Fibroblast of the conjunctiva (primary cell): ENCODE measurements at places on chromosomes 5 and 9.

GRCh38 chr9:93577975-93578682, 1.7 kb downstream of the PHF2 start:
- DNase-seq: no peak

- DNase-seq: no peak
Measured at GRCh38 chr9:127159949-127160610, 37.6 kb upstream of the ANGPTL2 start.

DNA sequence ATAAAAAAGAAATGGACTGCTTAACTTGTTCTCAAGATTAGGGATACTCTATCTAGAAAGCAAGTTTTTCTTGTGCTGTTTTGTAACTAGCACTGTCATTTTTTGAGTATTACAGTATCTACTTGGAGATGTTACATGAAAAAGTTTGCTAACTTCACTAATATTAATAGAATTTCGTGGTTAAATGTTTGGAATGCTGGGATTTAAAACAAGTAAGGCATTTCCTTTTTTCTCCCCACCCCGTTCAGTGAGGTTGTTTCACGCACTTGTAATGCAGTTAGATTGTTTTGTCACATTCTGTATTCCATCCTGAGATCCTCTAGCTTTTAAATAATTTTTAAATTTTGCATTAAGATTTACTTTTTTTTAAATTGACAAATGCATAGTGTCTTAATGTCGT, 20.0 kb upstream of the TEK start:
- DNase-seq: no peak

DNA sequence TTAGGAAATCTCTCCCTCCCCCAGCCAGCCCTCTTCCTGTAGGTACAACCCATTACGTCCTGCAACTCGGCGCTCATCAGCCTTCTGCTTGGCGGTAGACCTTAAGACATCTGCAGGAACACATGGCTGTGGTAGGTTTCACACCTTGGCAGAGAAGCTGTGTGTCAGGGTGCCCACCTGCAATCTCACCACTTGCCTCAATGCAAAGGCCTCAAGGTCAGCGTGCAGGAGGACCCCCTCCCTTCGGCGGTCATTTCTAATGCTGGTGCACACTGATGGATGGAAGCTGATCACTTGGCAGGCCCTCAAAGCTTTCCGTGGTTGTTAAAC, 67.3 kb downstream of the CRB2 start:
- DNase-seq: no peak

DNA sequence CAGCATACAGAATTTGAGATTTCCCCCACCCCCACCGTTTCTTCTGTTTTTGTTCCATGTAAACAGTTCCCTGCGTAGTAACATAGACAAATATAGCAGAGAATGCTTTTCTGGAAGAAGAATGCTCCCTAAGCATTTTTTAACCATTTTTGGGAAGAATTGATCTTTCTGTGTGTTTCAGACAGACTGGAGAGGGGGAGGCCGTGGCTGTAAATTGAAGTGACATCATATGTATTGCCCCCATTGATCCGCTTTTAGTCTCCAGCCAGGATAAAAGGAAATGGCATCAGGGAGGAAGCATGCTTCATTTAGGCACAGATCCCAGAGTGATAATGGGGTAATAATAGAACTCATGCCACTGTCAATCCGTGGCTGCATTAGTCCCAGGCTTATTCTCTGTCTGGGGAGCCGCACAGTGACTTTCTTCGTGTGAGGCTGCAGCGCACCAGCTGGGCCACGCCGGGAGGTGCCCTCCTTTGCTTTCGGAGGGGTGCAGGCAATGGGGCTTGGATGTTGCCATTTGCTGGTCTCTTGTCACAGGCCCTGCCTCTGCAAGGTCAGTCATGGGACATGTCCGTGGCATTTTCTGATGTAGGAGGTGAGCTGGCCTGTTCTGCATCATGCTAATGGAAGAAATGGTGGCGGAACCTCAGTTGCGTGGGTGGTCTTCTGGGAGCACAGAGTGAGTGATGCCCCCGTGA, 261.5 kb downstream of the FANCC start:
- peak; percentile 31 for DNase-seq

- no peak for DNase-seq
Measured at GRCh38 chr5:169795338-169795737, 158.3 kb downstream of the DOCK2 start.

- DNase-seq: no peak
Measured at GRCh38 chr5:26610577-26610976, 427.8 kb downstream of the CDH9 start.

GRCh38 chr5:56525113-56525512, 290.2 kb upstream of the MAP3K1 start:
- DNase-seq: no peak

DNA sequence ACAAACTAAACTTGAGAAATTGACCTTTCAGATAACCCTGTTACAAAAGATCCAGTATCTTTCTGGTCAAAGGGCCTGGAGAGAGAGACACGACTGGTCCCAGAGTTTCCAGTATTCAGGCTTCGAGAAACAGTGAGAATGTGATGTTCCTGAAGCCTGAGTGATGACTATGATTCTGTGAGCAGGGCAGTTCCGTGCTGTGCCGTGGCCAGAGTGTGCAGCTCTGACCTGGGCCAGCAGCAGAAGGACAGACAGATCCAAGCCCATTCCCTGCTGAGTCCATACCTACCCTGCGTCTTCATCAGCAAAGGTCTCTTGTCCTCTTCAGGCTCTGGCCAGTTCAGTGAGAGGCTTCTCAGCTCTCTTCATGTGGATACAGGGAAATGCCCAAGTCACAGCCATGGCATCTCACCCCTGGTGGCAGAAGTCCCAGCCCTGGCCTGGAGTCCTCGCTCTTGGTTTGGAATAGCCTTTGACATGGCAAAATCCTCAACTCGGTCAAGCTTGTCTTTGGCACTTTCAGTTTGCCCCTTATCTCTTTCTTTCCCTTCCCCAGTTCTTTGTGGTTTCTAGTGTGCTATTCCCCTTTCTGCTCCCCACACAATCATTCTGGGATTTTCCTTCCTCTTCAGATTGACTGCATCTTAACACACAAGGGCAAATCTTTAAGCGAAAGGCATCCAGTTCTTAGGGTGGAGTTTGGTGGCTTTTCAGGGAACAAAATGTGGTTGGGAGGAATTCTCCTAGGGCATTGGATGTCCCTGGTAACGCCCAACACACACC, 107.7 kb downstream of the LIFR start:
- no peak for DNase-seq

DNA sequence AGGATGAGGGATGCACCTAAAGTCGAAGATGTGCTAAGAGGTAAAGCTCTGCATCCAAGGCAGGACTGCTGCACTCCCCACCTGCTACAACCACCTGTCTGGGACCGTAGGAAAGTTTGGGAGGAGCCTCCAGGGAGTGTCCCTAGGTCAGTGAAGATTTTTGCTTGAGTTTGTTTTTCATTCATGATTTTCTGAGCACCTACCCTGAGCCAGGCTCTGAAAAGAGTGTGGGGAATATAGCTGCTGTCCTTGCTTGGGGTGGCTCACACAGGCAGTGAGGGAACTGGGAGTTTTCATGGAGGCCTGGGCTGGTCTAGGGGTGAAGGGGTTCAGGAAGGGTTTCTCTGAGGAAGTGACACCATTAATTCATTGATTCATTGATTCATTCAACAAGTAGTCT, 48.9 kb downstream of the SAR1B start:
- DNase-seq: no peak

- DNase-seq: no peak
Measured at GRCh38 chr5:116482394-116482793, 92.2 kb downstream of the SEMA6A start.

GRCh38 chr5:152105085-152105484, 180.4 kb upstream of the GLRA1 start:
- no peak for DNase-seq

- no peak for DNase-seq
Measured at GRCh38 chr5:17308326-17309065, 91.1 kb downstream of the BASP1 start.

- DNase-seq: no peak
Measured at GRCh38 chr9:128211186-128211980, 8.2 kb downstream of the DNM1 start.

- DNase-seq: no peak
Measured at GRCh38 chr9:95985440-95986055, 110.1 kb downstream of the ERCC6L2 start.

DNA sequence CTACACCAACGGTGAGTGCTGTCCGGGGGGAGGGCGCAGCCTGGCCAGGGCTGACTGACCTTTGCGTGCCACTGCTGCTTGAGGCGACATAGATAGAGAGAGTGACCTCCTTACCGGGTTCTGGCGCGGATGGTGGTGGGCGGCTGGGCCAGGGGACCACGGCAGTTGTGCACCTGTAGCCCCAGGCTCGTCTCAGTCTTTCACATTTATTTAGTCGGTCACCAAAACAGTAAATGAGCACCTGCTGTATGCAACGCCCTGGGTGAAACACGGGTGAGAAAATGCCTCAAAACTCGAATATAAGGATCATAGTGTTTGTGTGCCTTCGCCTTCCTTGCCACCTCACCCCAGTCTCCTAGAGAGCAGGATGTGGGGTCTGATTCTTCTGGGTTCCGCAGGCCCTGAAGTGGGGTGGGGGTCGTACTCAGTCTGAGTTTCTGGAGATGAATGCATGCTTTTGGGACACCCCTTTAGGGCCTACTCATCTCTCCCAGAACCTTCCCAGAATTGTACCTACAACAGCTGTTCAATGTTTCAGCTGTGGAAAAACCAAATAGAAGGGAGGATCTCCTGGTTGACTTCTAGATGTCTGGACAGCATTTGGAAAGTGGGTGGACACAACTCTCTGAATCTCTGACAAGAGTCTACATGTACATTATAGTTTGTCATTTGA, 714 bp downstream of the SEC24A start:
- DNase-seq: no peak

GRCh38 chr5:6755519-6755918, 42.3 kb downstream of the TENT4A start:
- no peak for DNase-seq

DNA sequence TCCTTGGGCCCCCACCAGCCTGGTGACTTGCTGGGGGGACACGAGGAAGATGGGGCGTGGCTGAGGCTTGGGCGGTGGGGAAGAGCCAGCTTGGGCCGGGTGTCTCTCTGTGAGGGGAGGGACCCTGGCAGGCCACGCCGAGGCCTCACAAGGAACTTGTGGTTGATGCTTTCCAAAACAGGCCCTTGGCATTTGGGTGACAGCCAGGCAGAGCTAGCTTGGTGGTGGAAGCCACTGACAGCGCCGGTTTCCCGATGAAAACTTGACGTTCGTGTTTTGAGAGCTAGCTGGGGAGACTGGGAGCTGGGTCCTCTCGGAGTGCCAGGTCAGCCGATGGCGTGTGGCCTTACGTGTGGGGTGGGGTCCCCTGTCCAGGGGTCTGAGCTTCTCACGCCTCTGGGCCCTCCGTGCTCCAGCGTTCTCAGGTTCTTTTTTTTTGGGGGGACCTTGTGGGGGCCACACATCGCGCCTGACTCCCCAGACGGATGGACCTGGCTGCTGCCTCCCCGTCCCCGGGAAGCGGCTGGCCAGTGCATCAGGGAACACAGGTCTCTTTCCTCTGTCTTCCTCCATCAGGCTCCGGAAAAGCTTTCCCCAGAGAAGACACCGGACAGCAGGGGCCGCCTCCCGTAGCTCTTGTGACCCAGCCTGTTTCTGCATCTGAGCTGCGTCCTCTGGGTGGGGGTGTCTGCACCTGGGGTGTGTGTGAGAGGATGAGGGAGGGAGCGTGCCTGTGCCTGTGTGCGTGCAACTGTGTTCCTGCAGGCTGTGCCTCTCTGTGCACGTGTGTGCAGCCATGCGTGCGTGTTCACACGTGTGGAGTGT, 129.3 kb upstream of the LPCAT1 start:
- no peak for DNase-seq

- DNase-seq: no peak
Measured at GRCh38 chr9:109717342-109717741, 62.7 kb upstream of the PALM2AKAP2 start.

- DNase-seq: peak; percentile 73
Measured at GRCh38 chr9:33287087-33287490, 3.2 kb upstream of the NFX1 start.

DNA sequence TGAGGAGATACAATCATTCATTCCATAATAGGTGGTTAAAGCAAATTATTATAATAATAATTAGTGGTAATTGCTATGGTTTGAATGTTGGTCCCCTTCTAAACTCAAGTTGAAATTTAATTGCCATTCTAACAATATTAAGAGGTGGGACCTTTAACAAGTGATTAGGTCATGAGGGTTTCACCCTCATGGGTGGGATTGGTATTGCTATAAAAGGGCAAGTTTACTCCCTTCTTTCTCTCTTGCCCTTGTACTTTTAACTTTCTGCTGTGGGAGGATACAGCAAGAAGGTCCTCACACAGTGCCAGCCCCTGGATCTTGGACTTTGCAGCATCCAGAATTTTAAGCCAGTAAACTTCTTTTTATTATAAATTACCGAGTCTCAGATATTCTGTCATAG, 101.9 kb upstream of the PARP8 start:
- DNase-seq: no peak

GRCh38 chr9:122212473-122213004, 16.2 kb downstream of the LHX6 start:
- no peak for DNase-seq

DNA sequence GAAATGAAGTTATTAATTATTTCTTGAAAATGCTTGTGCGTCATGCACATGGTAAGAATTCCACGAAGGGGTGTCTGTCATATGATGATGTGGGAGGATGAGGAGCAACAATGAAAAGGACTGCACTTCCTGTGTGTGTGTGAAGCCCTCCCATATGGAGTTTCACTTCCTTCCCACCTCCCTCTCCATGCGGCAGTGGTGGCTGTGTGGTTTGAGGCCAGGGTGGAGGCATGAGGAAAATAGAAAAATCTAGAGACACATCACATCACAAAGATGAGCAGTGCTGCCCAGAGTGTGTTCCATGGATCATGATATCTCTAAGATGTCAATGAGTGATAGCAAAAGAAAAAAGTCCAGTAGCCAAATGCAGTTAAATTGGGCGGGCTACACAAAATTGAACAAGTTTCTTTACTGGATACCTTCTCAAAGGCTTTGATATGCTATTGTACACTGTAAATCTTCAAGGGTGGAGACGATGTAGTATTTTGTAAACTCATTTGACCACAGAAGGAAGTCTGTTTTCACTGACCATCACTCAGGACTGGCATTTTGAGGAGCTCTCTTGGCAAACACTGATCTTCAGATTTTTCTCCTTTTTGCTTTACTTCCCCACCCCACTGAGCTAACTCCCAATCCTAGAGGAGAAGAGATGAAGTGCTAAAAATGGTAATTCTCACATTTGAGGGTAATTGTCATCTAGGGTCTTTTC, 55.7 kb upstream of the EQTN start:
- no peak for DNase-seq

GRCh38 chr9:111842313-111842712, 47.6 kb upstream of the SHOC1 start:
- DNase-seq: peak; percentile 34

- no peak for DNase-seq
Measured at GRCh38 chr9:83932011-83932410, 10.8 kb upstream of the KIF27 start.
